Suppressor macrophage treated with lipopolysaccharide for 4 hours (primary cell): ENCODE measurements at places on chromosomes 7 and 10.
A peak's percentile ranks its signal among the peaks of the same experiment; 100 is the strongest.

- DNase-seq = no peak
Measured at GRCh38 chr10:6980353-6980752, 400.3 kb upstream of the PRKCQ start.

DNA sequence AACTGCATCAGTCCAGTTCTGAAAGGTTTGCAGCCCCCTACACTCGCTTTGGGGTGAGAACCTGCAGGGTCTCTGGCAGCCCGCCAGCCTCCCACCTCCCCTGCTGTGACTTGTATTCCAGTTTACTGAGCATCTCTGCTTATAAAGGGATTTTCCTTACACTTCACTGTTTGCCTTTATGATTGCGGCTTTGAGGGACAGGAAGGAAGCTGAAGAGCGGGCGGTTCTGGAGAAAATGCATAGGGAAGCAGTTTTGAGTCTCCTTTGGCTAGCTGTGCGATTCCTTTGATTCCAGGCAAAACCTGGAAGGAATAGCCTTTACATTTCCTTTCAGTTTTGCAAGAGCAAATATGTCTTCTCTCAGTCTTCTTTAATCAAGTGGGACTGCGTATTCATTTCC lies 65.0 kb upstream of the TRIM8 start:
- DNase-seq = peak; percentile 29

DNA sequence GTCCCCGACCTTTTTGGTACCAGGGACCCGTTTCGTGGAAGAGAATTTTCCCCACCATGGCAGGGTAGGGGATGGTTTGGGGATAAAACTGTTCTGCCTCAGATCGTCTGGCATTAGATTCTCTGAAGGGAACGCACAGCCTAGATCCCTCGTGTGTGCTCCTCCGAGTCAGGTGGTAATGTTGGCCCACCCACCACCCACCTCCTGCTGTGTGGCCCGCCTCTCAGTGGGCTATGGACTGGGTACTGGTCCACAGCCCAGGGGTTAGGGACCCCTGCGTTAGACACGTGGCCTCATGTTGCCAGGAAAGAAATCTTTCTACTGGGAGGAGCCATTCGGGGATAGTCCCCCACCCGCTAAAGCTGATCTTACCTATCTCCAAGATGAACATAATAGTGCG lies 27.0 kb downstream of the PFKFB3 start:
- DNase-seq = no peak

DNA sequence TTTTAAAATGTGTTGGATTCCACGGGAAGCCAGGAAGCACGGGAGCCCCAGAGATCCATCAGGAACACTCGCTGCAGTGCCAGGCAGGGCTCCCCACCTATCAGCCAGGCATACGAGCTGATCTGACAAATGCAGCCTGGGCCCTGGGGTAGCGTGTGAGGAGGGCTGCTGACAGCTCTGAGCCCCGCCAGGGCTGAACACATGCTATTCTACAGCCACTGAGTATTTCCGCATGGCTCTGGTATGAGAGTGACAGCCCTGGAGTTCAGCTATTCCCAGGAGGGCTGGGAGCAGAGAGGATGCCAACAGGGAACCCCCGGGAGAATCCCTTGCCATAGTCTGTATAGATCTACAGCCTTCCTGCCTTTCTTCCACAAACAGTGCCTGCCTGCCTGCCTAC lies 237.3 kb upstream of the ZMIZ1 start:
- no peak for DNase-seq

- no peak for DNase-seq
Measured at GRCh38 chr7:25246306-25246705, 18.0 kb upstream of the NPVF start.

GRCh38 chr10:13291061-13291460 lies 8.8 kb downstream of the PHYH start:
- DNase-seq = no peak

GRCh38 chr10:127905848-127906261 lies 1.0 kb upstream of the PTPRE start:
- peak; percentile 72 for DNase-seq

DNA sequence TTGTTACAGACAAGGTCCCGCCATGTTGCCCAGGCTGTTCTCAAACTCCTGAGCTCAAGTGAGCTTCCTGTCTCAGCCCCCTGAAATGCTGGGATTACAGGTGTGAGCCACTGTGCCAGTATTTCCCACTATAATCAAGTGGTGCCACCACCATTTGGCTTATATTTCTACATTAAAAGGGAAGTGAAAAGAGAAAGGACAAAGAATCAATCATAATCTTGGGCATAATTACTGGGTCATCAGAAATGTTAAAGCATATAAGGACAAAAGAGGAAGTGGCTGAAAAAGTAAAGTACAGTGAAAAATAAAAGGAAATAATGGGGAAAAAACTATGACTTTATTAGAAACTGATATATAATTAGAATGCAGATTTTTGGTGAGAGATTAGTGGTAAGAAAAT lies 25.7 kb upstream of the ENTPD1 start:
- DNase-seq = peak; percentile 66

DNA sequence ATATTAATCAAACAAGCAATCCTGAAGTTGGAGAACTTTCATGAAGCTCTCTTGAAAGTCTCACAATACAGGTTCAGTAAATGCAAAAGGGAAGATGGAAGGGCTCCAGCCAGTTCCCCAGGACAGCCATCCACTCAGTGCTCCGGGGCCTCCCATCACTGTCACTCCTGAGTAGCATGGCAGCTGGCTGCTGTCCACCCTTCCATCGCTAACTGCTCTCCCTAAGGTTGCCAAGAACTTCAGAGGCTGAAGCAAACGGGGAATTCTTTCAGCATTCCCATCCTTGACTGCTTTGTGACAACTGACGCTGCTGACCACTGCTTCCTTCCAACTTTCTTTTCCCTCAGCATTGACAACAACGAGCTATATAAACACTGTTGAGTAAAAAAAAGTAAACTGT lies 69.1 kb downstream of the VPS41 start:
- DNase-seq = no peak

- no peak for DNase-seq
Measured at GRCh38 chr7:19964246-19964645, 190.8 kb upstream of the TMEM196 start.

- DNase-seq = no peak
Measured at GRCh38 chr10:16449454-16449853, 12.6 kb downstream of the PTER start.

GRCh38 chr7:77895905-77896304 lies 97.3 kb downstream of the PHTF2 start:
- DNase-seq = no peak

- DNase-seq = peak; percentile 47
Measured at GRCh38 chr7:139853506-139854123, 24.6 kb downstream of the TBXAS1 start.

DNA sequence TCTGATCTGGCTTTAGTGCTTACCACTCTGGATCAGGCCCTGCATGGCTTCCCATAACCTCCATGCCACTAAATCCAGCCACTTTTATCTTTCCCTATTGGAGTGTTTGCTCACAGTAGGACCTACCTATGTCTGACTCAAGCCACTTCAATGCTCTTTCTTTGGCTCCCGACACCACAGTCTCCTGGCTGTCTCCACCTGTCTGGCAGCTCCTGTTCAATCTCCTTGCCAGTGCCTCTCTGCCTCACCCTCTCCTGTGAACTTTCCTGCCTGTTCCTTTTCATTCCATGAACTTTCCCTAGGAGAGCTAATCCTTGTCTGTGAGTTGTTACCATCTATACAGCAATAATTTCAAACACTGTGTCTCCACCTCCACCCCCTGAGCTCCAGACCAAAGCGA lies 82.6 kb upstream of the UCN3 start:
- DNase-seq = no peak

GRCh38 chr7:140621401-140622021 lies 19.1 kb downstream of the DENND2A start:
- DNase-seq = no peak

- no peak for DNase-seq
Measured at GRCh38 chr7:90834771-90835170, 238.7 kb downstream of the CDK14 start.

- DNase-seq = peak; percentile 35
Measured at GRCh38 chr7:29284696-29285443, 90.3 kb downstream of the CHN2 start.

DNA sequence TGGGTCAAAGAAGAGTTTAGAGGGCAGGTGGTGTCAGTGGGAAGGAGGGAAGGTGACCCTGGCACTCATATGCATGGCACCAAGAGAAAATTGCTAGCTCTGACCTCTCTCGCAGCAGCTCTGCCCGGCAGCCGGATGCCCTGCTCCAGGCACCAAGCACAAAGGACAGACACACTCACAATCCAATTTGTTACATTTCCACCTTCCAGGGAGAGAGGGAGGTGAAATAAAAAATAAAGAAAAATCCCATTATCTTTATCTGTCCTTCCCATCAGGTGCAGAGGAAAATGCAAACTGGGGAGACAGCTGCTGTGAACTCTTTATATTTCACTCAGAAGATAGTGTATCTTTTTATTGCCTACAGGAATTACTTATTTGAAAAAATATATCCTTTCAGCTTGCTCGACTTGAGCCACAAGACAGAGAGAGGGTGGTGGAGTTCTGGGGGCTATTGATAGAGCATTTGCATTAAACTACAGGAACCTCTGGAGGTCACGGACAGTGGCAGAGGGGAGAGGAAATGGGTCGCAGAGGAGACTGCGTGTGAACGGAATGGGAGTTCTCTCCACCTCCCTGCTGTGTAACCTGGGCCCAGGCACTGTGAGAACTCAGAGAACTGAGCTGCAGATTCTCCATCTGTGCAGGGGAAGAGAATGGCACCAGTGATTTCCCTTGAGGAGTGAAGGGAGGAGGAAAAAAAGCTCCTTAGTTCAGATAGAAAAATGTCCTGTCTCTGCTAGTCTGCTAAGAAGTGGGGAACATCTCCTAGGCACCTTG lies 421.4 kb downstream of the PLXNA4 start:
- DNase-seq = no peak

DNA sequence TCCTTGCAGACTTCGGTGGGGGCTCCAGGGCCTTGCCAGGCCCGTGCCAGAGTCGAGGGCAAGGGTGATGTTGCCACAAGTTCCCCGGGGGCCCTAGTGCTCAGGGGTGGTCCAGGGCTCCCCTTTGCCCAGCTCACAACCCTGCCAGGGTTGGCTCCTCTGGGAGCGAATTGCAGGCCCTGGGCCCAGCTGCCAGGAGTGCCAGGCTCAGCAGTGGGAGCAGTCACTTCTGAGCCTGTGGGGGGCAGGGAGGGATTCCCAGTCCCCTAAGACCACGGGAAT lies 43.8 kb downstream of the TCERG1L start:
- no peak for DNase-seq
